ENCODE measurements at places on chromosomes 16 and 17.

- no peak for DNase-seq
Measured at GRCh38 chr17:73991260-73991659, 212.2 kb upstream of the RPL38 start.

- DNase-seq = no peak
Measured at GRCh38 chr16:54605536-54606066, 319.0 kb upstream of the IRX3 start.

- DNase-seq = peak; percentile 8
Measured at GRCh38 chr16:69240331-69240730, 53.4 kb downstream of the SNTB2 start.

DNA sequence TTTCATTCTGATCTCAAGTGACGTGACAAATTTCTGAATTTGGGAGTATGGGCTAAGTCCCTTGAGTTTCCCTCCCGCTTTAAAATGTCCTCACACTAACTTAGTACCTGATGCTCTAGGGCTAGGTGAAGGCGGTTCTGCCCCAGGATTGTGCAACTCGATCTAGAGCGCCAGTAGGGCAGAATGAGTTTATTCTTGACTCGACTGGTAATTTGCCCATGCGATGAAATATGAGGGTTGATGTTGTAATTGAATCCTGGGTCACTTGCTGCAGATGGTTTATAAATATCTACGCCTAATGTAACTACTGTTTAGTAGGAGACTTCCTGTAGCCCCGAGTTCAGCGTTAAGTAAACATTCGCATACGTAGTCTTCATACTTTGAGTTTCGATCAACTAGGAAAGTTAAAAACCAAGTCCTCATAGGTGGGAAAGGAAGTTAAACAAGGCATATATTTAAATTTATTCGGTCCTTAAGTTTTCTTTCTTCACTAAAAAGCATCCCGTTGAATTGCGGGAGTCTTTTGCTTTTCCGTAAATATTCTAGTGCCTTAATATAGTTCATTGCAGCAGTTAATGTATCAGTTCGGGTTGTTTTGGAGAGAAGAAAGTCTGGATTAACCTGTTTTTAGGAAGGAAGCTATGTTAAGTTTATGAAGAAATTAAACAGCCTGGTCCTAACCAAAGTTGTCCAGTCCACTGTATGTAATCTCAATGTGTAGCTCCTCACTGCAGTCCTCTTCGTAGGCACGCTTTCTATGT, 1.6 kb downstream of the CTCF start:
- peak; percentile 51 for DNase-seq

GRCh38 chr17:2703606-2704005, 8.0 kb downstream of the CLUH start:
- no peak for DNase-seq

DNA sequence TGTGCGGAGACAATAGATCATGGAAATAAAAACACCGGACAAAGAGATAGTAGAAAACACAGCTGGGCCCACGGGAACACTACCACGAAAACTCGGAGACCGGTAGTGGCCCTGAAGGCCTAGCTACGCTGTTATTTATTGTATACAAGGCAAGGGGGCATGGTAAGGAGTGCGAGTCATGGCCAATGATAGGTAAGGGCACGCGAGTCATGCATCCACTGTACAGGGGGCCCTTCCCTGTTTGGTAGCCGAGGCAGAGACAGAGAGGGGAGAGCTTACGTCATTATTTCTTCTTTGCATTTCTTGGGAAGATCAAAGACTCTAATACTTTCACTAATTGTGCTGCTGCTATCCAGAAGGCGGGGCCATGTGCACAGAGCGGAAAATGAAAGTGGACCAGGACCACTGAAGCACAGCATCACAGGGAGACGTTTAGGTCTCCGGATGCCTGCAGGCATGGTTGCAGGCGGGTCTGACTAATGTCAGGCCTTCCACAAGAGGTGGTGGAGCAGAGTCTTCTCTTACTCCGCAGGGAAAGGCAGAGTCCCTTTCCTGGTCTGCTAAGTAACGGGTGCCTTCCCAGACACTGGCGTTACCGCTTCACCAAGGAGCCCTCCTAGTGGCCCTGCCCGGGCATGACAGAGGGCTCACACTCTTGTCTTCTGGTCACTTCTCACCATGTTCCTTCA, 74.4 kb upstream of the ARL4D start:
- no peak for DNase-seq

DNA sequence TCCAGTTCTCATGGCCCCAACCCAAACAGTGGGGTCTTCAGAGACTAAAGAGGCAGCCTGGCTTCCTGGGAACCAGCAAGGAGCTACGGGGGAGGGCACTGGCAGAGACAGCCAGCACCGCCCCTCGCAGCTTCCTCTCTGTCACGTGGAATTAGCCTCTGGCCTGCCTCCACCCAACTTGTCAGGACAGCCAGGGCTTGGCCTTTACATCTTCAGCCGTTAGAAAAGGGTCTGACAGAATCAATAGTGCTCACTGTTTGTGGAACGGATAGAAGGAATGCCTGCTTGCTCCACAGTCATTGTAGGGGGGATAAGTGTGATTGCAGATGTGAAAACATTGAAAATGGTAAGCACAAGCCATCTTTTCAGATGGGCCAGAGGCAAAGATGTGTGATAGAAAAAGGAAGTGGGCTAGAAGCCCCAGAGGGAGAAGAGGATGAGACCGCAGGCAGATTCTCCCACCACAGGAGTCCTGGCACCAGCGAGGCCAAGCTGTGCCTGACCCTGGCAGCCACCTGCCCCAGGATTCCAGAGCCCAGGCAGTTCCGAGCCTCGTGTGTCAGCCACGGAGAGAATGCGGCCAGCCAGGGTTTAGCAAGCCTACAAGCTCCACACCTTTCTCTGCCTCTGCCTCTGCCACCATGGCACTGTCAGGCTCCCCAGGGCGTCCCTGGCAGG, 18.6 kb downstream of the GRIN2C start:
- DNase-seq = no peak

DNA sequence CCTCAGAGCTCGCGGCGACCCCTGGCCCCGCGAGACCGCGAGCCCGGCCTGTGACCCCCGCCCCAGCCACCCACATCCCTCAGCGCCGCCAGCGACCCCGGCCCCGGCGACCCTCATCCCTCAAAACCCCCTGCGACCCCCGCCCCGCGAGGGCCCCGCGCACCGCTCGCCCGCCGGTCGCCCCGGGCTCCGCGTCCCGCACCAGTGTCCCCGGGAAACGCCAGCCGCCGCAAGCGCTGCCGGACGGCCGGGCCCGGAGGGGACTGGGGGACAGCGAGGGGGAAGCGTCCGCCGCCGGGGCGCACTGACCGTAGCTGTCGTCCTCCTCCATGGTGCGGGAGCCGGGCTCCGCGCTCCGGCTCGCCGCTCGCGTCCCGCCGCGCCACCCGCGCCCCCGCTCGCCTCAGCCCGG, at the start of gene CYTH1:
Gene CYTH1, minus strand, starts transcription at position 381 of the 412 bp plus-strand sequence. Its CDS starts 50 bp downstream, at position 331.
- DNase-seq = no peak

DNA sequence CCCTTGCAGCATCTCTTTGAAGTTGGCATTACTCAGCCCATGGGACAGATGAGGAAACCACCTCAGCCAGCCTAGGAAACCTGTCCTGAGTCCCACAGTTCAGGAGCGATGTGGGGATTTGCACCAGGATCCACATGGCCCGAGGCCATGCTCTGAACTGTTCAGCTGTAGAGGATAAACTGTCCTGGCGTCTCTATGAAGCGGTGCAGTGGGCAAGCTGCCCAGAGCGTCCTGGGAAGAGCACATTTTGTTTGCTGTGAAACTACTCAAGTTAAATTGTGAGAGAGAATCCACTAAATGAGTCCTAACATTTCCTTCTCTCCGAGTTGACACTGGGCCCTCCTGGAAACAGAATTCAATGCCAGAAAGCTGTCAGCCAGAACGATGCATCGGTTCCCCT, 276.6 kb upstream of the TNRC6C start:
- DNase-seq = no peak

GRCh38 chr17:68277807-68278206, 13.1 kb downstream of the SLC16A6 start:
- no peak for DNase-seq

- peak; percentile 79 for DNase-seq
Measured at GRCh38 chr16:12646490-12647274, 157.0 kb downstream of the CPPED1 start.

DNA sequence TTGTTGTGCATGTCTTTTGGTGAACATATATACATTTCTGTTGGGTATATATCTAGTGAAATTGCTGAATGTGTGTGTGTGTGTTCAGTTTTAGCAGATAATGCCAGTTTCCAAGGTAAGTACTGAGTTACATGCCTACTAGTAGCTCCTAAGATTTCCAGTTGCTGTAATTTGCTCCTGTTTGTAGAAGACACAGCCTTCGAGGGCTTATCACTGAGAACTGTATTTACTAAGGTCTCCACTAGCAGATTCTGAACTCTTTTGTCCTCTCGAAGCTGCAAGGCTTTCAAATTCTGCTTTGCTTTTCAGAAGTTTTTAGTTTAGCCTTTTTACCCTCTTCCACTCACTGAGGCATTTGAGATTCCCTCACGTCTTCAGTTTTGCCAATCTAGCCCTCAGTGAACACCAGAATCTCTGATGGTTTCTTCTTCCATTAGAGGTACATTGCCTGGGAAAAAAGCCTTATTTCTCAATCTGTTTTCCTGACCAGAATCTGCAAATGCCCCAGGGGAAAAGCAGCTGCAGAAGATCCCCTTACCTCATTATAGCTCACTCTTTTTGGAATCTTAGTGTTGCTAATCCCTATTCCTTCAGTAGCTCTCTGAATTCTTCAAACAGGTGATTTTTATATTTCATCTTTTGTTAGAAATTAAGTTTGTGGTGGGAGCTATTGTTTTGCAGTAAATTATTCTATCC, 52.9 kb downstream of the NF1 start:
- DNase-seq = no peak

GRCh38 chr16:88459366-88460073, 6.4 kb downstream of the ZFPM1 start:
- peak; percentile 73 for DNase-seq
